CD8-positive, alpha-beta T cell (primary cell): ENCODE measurements at places on chromosomes 6 and 20. TPM values are rescaled to one million over a fixed set of nuclear protein-coding genes. Genes with fewer than 3 reads are reported as not detected.

The MYLK4 gene
- 0.71 TPM for total RNA-seq

The WASF1 gene
- 1.7 TPM for total RNA-seq

DNA sequence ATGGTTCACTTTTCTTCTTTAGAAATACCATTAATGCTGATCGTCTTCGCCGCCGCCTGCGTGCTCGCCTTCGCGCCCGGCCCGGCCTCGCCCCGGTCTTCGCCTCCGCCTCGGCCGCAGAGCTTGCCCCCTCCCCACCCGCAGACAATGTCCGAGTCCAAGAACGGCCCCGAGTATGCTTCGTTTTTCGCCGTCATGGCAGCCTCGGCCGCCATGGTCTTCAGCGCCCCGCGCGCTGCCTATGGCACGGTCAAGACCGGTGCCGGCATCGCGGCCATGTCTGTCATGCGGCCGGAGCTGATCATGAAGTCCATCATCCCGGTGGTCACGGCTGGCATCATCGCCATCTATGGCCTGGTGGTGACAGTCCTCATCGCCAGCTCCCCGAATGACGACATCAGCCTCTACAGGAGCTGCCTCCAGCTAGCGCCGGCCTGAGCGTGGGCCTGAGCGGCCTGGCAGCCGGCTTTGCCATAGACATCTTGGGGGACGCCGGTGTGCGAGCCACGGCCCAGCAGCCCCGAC is 4.8 kb upstream of the PRPH2 start:
- no peak for DNase-seq

DNA sequence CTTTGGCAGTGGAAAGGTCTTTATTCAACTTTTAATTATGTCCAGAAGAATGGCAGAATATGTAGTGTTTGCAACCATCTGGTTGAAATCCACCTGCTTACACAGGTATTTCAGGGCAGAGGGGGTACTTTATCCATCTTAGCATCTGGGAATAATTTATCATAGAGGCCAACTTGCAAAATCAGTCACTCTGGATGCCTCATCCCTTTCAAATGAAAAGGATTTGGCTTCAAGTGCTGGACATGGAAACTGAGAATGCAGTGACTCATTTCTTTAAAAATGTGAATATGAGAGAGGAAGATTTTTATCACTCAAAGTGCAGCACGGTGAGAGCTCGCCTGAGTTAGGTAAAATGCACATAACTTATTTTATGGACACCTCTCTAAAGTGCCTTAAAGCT is 758.3 kb downstream of the KIF16B start:
- no peak for DNase-seq

The SIRPD gene
- total RNA-seq, result not detected

The RGL2 gene
- 28.8 TPM for total RNA-seq

The ANGPT4 gene
- total RNA-seq, result not detected

- no peak for DNase-seq
Measured at GRCh38 chr6:63637865-63638445, 2.4 kb downstream of the PHF3 start.

DNA sequence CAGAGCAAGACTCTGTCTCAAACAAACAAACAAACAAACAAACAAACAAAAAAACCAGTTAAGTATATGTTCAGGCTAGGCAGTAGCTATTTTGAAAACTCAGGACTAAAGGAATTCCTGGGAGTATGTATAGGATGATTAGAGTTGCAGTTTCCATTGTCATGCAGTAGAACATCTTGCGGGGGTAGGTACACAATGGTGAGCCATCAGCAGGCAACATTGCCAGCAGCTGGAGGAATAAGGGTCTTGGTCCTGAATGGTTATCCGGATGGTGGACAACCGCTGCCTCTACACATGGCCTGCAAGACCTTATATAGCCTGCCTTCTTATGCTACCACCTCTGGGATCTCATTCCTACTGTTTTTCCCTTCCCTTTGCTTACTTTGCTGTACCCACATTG is 297.5 kb downstream of the SOX4 start:
- no peak for DNase-seq

GRCh38 chr6:138235205-138235604 is 16.9 kb upstream of the PBOV1 start:
- no peak for DNase-seq

- no peak for DNase-seq
Measured at GRCh38 chr6:83928286-83928685, 68.8 kb downstream of the CYB5R4 start.

- DNase-seq, result no peak
Measured at GRCh38 chr6:71199736-71200135, 88.9 kb upstream of the OGFRL1 start.

- no peak for DNase-seq
Measured at GRCh38 chr20:58795181-58795922, 55.4 kb downstream of the GNAS-AS1 start.

- DNase-seq, result no peak
Measured at GRCh38 chr6:156747715-156748114, 29.5 kb upstream of the ARID1B start.

- no peak for DNase-seq
Measured at GRCh38 chr6:145214570-145214969, 520.8 kb downstream of the EPM2A start.

The TSHZ2 gene
- 0.76 TPM for total RNA-seq

The TBP gene
- total RNA-seq, result 13.8 TPM

- no peak for DNase-seq
Measured at GRCh38 chr6:108574457-108575141, 13.9 kb downstream of the FOXO3 start.

DNA sequence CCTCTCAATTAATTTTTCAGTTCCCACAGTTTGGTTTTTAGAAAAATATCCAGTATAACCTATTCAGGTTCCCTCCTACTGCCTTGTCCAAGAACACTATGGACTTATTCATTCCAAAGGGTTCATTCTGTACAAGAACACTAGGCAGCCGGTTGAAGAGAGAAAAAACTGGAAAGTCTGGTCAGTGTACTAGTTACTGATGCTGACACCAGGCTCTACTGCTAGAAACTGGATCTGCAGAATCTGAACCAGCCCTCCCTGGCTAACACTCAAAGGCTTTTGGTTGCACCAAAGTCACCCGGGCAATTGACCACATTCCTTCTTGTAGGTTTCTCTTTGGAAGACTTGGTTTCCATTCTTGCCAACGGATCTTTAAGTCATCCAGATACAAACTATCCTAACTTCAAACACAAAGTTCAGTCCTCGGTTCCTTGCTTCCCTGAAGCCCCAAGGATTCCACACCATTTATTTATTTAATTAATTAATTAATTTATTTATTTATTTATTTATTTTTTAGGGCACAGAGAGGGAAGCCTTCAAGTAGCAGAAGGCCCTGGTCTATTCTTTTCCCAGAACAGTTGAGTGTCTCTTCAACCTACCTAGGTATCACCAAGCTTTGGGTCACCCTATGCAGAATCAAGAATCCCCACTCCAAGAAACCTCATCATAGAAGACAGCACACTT is 268.1 kb downstream of the ADGB start:
- no peak for DNase-seq

DNA sequence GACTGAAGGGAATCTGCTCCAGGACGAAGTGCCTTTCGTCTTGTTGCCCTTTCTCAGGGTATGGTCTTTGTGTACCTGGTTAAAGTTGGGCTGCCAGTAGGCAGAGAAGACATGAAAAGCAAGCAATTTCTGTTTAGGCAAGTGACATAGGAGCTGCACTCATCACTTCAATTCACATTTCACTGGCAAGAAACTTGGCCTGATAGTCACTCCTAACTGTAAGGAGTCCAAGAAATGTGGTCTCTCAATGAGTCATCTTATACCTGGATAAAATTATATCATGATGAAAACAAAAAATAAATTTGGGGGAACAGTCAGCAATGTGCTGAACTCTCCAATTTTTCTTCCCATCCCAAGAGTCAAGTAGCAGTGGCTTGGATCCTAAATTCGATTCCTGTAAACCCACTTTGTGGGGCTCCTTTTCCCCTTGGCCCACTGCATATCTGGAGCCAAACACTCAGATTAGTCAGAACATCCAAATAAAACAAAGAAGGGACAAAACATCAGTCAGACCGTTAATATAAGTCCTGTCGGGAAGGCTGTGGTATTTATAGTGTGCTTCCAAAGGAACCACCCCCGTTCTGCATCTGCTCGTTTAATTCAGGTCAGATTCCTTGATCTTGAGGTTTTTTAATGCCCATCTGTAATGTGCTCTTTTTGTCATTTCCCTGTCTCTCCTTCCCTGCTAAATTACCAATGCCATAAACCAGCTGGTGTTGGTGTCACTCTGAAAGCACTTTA is 5.0 kb upstream of the GABRR1 start:
- no peak for DNase-seq

- no peak for DNase-seq
Measured at GRCh38 chr6:40954446-40955177, 84.4 kb downstream of the UNC5CL start.

The HLA-DRB5 gene
- 10.1 TPM for total RNA-seq

DNA sequence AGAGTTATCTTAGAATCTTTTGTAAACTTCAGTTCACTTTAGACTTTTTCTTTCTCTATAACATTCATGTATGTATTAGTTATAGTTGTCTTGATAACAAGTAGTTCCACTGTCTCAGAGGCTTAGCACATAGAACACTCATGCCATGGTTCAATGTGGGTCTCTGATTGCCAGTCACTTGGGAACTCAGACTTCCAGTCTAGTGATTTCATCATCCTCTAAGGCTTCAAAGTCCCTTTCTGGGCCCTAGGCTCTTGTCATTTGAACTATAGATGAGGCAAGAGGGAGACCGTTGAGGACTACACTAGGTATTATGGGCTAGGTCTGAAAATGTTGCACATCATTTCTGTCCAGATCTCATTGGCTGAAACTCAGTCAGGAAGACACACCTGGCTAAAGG is 8.4 kb upstream of the EEF1E1 start:
- no peak for DNase-seq

DNA sequence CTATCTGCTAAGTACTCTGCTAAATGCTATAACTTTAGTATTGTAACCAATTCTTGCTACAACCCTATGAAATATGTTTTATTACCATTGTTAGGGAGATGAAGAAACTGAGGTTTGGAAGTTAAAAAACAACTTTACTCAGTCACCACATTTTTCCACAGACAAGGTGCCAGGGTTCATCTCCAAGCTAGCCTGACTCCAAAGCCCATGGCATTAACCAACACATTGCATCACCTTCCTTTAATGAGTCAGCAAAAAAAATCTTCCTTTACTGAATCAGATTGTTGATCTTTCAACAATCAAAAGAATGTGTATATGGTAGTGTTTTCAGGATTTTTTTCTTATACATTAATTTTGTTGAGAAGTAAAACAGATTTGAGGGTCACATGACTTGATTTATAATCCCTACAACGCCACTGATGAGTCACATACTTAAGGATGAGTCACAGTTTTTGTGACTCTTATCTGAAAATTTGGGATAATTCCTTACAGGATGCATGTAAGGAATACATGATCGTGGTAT is 41.5 kb downstream of the MAN1A1 start:
- no peak for DNase-seq

DNA sequence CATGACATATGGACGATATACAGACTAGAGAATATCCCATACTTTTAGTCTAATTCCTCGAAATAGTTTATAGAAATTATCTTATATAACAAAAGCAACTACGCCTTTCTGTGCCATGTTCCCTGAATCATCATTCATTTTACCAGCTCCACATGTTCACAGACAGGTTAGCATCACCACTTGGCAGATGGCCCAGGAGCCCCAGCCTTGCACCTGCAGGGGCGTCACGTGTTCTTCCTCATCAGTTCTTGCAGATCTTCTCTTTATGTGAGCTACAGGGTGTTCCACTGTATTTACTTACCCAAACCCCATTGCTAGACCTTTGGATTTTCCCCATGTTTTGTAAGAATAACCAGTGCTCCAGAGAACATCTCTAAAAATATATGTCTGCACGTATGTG is 12.6 kb upstream of the BNIP5 start:
- DNase-seq, result peak; percentile 42

- no peak for DNase-seq
Measured at GRCh38 chr6:32181148-32181702, 2.8 kb downstream of the AGER start.

DNA sequence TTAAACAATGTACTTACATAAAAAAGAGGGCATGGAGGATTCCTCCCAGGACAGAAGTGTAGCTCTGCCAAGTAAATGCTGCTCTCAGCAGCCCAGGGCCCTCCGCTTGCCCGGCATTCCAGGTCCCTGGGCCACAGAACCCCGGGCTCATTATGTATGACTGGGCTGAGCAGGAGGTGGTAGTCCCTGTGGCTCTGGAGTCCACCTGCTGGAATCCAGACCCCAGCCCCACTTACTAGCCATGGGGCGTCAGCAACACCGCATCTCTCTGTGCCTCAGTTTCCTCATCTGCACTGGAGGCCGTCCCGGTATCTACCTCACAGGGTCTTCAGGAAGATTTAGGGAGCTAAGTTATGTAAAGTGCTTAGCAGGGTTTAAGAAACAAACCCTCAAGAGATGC is 55.4 kb downstream of the PSMG4 start:
- DNase-seq, result no peak
